Stimulated activated CD8-positive, alpha-beta memory T cell treated with anti-CD3 and anti-CD28 coated beads, Interleukin-7, amount 100 ng/mL, for 1 hour (primary cell): ENCODE measurements at places on chromosomes 3 and 15.

GRCh38 chr3:177522051-177522450 is 324.8 kb upstream of the TBL1XR1 start:
- DNase-seq, result no peak

GRCh38 chr15:33292717-33293307 is 18.0 kb upstream of the RYR3 start:
- DNase-seq, result peak; percentile 3

GRCh38 chr3:187951452-187952190 is 202.3 kb upstream of the LPP start:
- DNase-seq, result no peak

DNA sequence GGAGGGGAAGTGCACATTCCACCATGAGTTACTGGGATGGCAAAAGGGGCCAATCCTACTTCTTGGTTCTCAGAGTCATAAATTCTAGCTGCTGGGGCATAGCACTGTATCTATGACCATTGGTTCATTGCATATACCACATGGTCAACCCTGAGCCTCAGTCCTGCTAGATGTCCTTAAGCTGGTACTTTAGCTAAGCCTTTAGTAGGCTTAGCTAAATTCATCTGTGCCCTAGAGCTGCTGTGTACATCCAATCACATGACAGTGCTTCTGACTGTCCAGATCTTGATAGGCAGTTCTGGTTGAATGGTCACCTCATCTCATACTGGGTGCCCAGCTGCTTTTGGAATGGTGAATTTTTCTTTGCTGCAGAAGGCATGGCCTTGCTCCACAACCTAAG is 8.2 kb downstream of the NDUFB4 start:
- DNase-seq, result no peak

- DNase-seq, result no peak
Measured at GRCh38 chr3:124886168-124887056, 753 bp downstream of the ITGB5 start.

DNA sequence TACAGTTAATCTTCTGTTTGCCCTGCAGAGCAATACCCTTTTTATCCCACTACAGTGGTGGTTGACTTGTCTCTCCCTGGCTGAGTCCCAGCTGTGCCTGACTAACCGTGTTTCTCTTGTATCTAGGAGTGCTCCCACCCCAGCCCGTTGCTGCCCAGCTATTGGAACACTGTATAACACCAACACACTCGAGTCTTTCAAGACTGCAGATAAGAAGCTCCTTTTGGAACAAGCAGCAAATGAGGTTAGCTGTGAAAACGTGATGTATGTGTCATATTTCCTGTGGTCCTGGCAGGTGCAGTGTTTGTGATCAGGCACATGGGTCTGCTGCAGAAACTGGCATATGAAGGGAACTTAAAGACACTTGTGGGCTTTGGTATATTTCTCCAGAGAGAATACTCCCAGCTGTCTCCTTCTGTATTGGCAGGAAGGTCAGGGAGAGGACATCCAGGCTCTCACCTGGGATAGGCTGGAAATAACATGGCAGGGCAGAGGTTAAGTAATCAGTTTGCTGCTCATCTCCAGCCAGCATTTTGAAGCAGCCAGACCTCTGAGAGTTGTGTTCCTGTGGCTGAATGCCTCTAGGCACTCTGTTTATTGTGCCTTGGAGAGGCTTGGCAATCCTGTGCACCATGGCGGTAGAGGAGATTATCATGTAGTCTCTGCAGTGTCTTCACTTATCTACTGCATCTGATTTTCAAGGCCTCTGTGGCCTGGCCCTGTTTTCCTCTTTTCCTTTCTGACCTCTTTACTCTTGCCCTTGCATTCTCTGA is 34.8 kb downstream of the ATG7 start:
- DNase-seq, result peak; percentile 6

GRCh38 chr3:31086698-31087097 is 192.2 kb upstream of the GADL1 start:
- no peak for DNase-seq

DNA sequence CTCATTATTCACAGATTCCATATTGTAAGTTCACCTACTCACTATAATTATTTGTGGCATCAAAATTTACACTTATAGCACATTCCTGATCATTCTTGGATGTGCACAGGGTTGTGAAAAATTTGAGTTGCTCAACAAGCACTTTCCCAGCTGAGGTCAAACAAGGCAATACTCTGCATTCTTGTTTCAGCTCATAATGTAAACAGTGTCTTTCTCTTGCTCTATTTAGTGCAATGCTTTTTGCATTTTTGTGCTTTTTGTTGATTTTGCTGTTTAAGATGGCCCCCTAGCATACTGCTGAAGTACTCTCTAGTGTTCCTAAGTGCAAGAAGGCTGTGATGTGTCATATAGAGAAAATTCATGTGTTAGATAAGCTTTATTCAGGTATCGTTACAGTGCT is 66.7 kb upstream of the TNIK start:
- no peak for DNase-seq

DNA sequence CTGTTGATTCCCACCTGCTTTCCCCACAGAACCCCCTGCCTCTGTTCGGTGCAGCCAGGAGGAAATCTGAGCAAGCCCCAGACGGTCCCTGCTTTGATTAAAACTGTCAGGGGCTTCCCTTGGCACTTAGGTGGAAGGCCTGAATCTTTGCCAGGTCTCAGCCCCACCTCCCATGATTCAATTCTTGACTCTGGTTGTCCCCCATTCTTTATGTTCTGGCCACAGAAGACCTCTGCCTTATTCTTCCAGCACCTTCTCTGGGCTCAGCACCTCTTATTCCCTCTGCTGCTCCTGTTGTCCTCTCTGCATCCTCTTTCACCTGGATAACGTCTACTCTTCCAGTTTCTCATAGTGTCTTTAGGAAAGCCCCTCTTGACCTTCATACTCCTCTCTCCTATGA is 349.4 kb downstream of the PTPRG start:
- DNase-seq, result no peak

GRCh38 chr3:13882876-13883275 is 3.0 kb upstream of the WNT7A start:
- DNase-seq, result no peak

DNA sequence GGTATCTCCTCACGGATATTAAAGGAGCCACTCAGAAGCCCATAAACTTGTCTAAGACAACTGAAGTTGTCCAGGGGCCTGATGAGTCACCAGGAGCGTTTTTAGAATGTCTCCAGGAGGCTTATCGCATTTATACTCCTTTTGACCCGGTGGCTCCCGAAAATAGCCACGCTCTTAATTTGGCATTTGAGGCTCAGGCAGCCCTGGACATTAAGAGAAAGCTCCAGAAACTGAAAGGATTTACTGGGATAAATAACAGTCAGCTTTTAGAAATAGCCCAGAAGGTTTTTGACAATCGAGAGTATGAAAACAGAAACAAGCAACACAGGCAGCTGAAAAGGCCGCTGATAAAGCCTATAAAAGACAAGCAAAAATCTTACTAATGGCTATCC is 4.1 kb downstream of the DET1 start:
- DNase-seq, result no peak

DNA sequence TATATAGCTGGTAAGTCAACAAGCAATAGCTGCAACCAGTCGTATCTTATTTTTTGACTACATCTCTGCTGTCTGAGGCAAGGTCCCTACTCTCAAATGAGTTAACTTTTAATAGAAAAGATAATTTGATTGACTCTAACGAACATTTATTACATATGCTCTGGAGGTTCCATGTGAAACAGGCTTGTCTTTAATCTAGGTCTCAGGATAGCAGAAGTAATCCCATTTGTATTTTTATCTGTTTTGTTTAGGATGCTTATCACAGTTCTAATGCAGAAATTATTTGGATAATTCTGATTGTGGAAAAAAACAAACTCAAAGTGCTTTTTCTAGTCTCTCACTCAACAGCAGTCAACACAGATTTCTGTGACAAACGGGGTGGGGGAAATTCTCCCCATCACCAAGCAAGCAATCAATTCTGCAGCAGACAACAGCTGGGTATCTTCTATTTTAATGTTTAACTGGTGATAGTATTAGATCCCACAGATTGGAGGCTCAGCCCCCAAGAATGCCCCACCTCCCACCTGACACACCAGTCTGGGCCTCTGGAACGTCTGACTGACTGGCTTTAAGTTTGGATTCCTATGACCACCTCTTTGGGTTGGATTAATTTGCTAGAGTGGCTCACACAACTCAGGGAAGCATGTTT is 58.8 kb downstream of the ITPR1 start:
- no peak for DNase-seq

GRCh38 chr3:68751888-68752287 is 180.5 kb downstream of the TAFA4 start:
- no peak for DNase-seq

DNA sequence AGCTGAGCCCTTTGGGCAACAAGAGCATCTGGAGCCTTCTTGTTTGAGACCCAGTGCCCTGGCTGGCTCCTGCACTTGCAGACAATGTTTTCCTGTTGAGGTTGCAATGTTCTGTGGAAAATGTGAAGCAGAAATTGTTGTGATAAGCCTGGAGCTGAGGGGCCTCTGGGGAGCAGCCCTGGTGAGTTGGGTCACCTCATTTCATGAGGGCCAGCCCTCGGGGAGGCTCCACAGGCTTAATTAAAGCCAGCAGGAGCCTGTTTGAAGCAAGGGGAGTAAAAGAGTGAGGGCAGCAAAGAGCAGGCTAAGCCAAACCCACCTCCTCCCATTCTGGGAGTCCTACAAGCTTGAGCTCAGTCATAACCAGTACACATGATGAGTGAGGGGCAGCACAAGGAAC is 154.3 kb downstream of the ALDH1A2 start:
- no peak for DNase-seq

DNA sequence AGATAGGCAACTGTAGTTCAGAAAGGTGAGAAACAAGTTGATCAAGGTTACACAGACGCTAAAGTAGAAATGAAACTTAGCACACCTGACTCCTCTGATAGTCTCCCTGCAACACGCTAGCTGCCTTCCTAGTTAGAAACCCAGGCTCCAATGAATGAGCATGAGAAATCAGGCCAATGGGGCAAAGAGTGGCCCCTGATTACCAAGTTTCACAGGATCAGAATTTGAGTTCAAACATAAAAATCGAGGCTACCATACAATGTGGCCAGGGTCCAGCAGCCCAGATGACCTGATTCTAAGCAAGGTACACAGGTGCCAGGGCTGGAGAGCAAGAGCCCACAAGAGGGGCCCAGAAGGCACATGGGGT is 7.7 kb downstream of the PLD1 start:
- DNase-seq, result no peak

- DNase-seq, result no peak
Measured at GRCh38 chr3:186166491-186167288, 57.8 kb upstream of the ETV5 start.

DNA sequence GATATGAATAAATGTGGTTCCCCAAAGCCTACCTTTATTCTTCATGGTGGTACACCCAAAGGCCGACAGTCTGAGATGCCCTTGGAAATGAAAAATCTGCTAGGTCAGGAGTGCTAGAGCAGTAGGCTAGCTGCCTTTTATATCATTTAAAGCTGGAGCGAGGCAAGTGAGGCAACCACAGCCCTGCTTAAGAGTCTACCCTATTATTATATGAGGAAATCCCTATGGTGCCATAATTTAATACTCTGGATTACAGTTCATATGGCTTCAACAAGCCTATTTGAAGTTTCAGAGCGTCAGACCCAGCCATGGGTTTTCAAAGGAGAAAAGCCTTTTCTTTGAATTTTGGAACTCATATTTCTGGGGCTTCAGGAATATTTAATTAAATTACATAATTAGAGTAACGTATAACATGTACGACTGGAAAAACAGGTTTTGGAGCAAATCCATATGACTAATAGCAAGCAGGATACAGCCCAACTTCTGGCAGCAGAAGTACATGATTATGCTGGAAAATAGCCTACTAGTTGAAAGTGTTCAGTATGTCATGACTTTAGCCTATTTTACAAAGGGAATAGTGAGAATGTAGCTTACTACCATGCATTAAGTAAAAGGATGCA is 18.0 kb upstream of the SLTM start:
- no peak for DNase-seq

GRCh38 chr3:10717756-10718155 is 98.3 kb upstream of the SLC6A11 start:
- no peak for DNase-seq

DNA sequence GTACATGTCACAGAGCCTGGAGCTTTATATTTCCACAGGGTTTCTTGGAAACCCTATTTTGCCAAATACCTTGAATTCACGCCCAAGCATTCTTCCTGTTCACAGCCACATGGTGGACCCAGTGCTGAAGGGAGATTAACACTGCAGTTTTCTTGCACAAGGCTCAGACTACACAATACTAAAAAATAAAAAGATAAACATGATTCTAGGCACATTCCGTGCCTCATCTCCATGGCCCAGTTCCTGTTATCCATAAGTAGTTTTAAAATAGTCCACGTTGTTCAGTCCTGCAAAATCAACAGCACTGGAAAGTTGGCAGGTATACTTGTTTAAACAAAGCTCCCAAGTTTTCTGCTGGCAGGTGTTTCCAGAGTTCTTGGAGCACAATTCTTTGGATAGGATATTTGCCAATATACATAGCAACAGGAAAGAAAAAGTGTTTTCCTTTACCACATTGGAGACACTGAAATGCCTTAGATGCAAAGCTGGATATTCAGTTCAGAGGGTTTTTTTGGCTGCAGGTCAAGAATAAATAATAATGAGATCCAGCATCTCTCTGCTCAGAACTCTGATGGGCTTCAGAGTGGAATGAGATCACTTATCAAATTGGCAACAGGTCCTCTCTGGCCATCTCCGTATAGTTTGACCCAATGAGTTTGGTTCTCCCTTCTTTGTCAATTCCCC is 88.1 kb upstream of the TGFBR2 start:
- no peak for DNase-seq

GRCh38 chr3:57500506-57500905 is 43.6 kb downstream of the DNAH12 start:
- no peak for DNase-seq

- DNase-seq, result no peak
Measured at GRCh38 chr3:129618901-129619671, 12.6 kb upstream of the PLXND1 start.

DNA sequence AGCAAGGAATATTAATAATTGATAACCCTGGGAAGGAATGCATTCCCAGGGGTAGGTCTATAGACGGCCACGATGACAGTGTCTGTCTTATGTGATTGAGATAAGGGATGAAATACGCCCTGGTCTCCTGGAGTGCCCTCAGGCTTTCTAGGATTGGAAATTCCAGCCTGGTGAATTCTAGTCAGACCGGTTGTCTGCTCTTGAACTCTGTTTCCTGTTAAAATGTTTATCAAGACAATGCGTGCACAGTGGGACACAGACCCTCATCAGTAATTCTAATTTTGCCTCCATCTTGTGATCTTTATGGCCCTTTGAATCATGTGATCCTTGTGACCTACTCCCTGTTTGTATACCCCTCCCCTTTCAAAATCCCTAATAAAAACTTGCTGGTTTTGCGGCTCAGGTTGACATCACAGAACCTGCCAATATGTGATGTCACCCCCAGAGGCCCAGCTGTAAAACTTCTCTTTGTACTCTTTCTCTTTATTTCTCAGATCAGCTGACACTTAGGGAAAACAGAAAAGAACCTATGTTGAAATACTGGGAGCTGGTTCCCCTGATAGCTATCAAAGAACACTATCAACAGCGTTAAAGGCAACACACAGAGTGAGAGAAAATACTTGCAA is 183.3 kb downstream of the PDE8A start:
- no peak for DNase-seq

- no peak for DNase-seq
Measured at GRCh38 chr3:71629289-71629688, 45.8 kb upstream of the FOXP1 start.

- DNase-seq, result no peak
Measured at GRCh38 chr3:186526256-186526606, 17.9 kb downstream of the CRYGS start.

- no peak for DNase-seq
Measured at GRCh38 chr15:74977599-74977998, 17.8 kb upstream of the SCAMP5 start.

- no peak for DNase-seq
Measured at GRCh38 chr15:67100801-67101581, 35.6 kb downstream of the SMAD3 start.
